Chondrocyte (in vitro differentiated cells): ENCODE measurements at places on chromosomes 11 and 22.

GRCh38 chr11:63273685-63274084, 30.3 kb upstream of the SLC22A25 start:
- DNase-seq = no peak

DNA sequence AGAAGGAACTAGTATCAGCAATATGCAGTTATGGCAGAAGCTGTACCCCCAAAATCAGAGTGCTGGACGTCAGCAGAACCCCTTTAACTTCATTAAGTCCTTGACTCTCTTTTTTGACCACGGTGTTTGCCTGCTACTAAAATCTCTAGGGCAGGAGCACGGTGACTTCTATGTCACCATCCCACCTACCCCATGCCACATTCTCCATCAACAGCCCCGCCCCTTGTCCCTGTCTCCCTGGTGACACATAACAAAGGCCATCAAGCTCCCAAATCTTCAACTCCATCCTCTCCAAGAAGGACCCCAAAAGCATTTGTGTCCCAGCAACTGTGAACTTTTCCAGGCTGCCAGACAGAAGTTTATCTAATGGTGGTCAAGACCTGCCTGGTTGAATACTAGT, 894 bp downstream of the ADA2 start:
- DNase-seq = no peak

DNA sequence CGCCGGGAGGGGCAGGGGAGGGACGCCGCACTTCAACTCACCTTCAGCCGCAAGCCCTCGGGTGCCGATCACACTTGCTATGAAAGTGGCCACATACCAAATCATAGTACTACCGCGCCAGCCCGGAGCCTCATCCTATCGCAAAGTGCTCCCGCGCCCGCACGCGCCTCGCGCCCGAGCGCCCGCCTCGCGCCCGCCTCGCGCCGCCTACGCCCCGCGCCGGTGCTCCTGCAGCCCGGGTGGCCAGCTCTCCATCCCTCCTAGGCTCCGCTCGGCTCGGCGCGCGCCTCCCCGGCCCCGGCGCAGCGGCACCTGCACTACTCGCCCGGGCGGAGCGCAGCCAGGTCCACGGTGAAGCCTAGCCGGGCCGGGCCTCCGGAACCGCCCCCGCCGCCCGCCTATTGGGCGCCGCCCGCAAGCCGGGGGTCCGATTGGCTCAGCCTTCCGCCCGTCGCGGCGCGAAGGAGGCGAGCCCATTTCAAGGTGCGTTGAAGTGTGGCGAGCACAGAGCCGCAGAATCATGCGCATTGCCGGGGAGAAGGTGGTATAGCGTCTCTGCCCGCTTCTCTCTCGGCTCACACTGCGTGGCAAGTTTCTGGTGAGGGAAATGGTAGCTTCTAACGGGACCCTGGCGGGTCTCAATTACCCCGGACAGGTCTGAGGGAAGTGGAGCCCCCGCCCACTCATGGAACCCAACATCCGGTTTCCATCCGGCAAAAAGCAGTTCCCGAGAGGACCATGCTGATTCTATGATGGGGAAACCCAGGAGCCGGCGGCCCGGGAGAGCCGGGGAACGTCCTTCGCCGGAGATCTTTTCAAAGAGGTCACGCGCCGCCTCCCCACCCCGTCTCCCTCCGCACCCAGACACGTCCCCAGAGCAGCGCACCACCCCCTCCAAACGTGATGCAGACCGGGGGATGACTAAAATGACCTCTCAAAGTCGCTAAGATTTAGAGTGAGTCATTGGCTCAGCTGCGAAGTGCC, at the start of gene IGSF9B:
IGSF9B (minus strand) TSS at position 319 of the 984 bp plus-strand sequence; CDS start at position 105, 214 bp downstream.
- no peak for DNase-seq

DNA sequence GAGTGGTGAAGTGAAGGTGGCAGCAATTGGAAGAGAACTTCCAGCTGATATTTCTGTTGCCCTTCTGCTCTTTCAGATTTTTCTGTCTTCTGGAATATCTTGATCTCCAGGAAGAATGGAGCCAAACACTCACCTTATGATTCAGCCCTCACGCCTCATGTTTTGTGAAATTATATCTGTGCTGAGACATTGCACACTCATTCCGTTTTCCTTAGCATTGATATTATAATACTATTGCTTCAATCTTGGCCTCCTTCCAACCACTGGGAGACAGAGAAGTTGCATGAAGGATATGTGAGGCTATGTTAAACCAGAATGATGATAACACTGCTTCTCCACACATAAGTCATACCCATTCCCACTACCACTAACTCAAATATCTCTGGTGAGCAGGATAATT, 177.9 kb downstream of the ETS1 start:
- no peak for DNase-seq

GRCh38 chr11:119529063-119529845, 106.3 kb upstream of the THY1 start:
- DNase-seq = peak; percentile 56
